ENCODE measurements at places on chromosomes 3 and 15.

DNA sequence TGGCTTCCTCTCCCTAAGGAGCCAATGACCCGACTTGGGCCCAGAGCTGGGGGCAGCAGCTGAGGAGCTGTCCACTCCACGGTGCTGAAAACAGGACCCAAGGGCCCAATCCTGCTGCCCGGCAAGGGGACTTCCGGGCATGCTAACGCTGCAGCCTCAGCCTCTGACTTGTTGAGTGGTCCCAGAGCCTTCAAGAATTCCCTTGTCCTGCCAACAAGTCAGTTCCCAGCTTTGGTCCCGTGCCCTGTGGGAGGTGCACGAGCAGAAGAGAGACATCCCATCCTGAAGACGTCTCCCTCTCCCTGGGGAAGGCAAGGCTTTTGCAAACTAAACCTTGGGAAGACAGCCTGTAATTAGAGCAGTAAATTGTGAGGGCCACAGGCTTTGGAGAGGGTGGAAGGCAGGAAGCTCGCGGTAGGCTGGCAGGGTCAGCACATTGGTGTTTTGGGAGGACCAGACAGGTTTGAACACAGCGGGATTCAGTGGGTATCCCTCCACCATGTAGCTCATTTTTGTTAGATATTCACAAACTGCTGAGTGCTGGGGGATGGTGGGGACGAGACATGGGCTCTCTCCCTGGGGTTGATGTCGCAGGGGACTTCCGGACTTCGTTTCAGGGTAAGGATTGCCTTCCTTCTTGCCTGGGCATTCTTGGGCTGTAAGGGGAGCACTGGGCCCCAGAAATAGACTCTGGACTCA is 29.8 kb upstream of the PRR23E start:
- DNase-seq = no peak

DNA sequence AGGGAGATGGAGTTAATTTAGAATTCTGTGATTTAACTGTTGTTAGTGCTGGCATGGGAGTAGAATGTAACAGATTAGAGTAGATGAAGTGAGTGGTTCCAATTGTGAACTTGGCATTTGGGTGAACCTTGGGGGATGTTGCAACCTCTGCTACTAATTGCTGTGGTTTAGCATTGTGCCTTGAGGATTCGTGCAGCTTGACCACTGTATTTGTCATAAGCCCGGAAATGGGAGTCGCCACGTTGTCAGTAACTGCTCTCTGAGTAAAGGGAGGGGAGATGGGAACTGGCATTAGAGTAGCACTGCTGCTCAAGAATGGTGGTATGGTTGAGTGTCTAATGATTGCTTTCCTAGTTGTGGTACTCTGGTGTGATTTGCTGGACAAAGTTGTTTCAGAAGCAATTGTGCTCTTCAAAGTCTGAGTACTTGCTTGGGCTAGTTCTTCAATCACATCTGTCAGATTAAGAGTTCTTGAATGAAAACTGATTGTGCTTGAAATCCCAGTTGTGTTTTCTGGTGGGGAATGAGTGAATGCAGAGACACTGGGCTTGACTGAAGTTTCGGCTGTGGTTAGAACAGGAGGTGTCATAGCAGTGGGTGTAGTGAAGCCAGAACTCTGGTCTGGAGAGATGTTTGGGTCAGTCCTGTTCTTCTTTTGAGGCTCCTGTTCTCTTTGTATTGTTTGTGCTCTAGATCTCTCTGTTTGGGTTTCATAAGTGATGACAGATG is 15.4 kb downstream of the IGSF10 start:
- DNase-seq = no peak

DNA sequence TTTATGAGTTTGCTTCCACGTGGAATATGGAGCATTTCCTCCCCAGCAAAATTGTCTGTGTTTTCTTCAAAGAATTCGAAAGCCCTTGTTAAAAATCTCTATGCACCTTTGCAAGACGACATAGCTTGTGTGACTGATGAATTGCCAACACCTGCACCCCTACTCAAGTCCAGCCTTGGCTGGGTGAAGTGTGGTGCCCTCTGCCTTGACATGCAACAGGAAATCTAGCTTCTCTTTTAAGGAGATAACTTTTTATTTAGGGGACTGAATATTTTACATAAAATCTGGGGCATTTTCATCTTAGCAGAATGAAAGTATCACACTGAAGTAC is 647 bp downstream of the HMG20A start:
- DNase-seq = no peak

GRCh38 chr3:124345845-124346244 is 353.9 kb upstream of the ROPN1 start:
- no peak for DNase-seq

DNA sequence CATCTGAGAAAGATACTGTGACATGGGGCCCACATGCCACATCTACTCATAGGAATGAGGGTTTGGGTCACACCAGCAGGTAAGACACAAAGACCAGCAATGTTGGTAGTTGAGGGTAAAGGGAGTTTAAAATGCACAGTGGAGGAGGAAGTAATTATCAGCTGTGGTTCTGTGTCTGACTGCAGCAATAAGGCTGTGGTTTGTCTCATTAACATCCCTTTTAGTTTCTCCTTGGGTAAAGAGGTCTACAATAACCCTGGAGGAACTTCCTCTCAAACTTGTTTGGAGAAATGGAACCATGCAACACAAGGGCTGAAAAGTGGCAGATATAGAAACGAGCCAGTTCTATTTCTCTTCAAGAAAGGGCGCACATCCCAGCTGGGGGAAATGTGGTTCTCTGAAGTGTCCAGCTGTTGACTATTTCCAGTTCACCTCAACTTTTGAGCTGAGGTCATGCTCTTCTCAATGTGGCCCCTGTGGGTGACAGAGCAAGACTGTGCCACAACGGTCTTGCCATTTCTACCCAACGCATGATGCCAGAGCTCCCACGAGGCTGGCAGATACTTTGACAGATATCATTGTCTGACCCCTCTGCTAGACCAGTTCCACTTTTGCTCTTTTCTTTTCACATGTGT is 234.3 kb downstream of the SQOR start:
- DNase-seq = no peak

- no peak for DNase-seq
Measured at GRCh38 chr3:115628075-115628412, 4.7 kb downstream of the GAP43 start.

DNA sequence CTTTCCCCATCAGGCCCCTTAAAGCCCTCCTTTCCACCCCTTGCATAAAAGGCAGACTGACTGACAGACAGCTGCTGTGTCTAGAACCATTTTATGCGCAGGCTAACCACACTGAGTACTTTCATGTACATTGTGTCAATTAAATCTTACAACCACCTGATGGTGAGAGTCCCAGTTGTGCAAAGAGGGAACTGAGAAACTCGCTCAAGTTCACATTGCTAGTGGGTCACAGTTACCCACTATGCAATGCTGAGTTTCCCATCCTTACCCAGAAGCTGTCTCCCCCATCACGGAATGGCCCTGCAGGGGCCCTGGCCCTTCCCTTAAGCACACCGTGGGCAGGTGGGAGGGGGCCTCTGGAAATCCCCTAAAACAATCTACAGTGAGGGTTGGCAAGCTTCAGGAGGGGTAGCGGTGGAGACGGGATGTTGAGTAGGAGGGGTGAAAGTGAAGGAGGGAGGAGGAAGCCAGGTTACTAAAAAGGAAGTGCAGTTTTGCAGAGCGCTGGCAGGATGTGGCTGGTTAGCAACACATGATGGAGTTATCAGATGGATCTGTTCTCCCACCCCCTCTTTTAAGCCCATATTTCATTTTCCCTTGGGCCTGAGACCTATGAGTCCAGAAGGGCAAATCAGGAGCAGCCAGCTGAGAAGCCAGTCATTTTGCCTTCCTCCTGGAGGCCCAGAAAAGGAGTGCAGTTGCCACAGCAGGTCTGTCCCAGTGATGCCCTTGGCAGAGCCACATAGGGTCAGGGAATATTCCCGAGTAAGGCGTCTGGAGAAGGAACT is 30.0 kb downstream of the STARD5 start:
- DNase-seq = no peak

DNA sequence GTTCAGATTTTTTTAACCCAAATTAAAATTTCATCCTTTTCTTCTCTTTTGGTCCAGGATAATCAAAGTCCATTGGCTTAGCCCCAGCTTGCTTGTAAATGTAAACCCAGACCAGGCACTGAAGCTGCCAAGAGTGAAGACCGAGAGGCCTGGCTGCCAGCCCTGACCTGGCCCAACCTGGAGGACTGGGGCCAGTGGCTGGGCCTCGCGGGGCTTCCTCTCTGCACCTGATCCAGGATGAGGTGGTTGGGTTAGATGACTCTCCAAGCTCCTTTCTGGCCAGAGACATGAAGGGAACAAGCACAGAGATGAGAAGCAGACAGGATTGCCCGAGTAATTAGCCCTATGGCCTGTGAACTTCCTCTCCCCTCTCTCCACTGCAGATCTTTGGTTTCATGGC is 50.6 kb downstream of the CMTM6 start:
- no peak for DNase-seq

DNA sequence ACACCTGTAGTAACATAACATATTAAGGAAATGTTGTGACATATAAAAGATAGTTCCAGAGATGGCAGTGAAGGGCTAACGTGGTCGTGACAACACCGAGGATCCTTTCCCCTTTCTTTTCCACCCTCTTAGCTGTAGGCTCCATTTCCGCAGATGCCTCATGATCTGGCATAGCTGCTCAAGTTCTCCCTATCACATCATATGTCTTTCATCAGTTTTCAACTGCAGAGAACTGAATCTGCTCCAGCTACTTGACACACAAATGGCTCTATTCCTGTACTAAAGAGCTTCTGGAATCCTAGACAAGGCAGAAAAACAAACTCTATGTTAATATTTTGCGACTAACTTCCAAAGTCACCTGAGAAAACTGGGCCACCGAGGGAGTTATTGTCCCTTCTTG is 275.0 kb upstream of the SLCO3A1 start:
- no peak for DNase-seq

- no peak for DNase-seq
Measured at GRCh38 chr15:77034695-77035489, 36.0 kb downstream of the TSPAN3 start.

GRCh38 chr15:68278345-68278594 is 725 bp downstream of the FEM1B start:
- DNase-seq = no peak

DNA sequence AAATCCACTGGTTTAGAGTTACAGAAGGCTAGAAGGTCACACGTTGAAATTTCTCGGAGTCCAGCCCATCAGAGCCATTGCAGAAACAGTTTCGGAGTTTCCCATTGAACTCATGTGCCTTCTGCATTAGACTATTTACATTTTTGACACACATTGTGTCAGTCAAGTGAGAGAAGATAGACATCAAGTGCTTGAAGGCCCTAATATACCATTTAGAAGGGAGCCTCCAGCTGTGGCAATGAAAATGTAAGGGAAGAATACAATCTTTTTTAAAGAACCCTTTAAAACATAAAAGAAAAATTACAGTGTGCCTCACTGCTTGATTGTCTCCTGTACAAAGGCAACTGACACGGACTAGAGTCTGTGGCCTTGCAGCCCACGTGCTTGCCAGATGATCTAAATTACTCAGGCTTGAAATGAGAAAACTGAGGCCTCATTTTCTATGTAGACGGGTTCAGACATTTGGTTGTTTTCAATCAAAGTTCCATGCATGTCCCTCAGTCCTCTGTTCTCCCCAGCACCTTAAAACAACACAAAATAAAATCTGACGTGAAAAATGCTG is 650.5 kb downstream of the ROBO2 start:
- DNase-seq = peak; percentile 27

GRCh38 chr3:142574665-142575064 is 3.9 kb downstream of the ATR start:
- no peak for DNase-seq

- DNase-seq = no peak
Measured at GRCh38 chr15:101035611-101036010, 116.5 kb downstream of the LRRK1 start.

GRCh38 chr3:192133271-192133670 is 594.1 kb downstream of the FGF12 start:
- DNase-seq = no peak

DNA sequence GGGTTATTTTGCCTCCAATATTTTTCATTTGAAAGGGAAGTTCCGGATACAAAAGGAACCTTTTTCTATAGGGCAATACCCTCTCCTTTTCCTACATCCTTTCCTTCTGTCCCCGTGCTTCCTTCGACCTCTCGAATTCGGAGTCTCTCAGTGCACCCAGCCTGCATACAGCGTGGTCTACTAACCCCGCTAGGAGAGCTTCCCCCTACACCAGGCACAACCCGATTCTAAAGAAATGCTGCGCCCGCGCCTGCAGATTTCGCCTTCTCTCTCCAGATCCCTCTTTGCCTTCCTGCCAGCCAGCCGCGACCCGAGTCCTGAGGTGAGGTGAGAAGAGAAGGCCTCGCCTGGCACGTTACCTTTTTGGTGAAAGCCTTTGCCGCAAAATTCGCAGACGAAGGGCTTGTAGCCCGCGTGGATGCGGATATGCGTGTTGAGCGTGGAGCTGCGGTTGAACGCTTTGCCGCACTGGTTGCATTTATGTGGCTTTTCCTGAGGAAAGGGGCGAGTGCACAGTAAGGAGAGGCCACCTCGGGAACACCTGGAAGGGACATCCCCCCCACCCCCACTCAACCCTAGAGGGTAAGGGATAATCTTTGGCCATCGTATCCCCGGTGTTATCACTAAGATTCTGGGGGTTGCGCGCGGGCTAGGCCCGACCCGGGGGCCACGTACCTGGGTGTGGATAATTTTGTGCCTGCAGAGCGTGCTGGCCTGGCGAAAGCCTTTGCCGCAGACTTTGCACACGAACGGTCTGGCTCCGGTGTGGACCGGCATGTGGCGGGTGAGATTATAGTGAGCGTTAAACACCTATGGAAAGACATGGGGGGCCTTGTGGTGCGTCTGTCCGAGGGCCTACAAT is 2.3 kb downstream of the FEZF2 start:
- no peak for DNase-seq

DNA sequence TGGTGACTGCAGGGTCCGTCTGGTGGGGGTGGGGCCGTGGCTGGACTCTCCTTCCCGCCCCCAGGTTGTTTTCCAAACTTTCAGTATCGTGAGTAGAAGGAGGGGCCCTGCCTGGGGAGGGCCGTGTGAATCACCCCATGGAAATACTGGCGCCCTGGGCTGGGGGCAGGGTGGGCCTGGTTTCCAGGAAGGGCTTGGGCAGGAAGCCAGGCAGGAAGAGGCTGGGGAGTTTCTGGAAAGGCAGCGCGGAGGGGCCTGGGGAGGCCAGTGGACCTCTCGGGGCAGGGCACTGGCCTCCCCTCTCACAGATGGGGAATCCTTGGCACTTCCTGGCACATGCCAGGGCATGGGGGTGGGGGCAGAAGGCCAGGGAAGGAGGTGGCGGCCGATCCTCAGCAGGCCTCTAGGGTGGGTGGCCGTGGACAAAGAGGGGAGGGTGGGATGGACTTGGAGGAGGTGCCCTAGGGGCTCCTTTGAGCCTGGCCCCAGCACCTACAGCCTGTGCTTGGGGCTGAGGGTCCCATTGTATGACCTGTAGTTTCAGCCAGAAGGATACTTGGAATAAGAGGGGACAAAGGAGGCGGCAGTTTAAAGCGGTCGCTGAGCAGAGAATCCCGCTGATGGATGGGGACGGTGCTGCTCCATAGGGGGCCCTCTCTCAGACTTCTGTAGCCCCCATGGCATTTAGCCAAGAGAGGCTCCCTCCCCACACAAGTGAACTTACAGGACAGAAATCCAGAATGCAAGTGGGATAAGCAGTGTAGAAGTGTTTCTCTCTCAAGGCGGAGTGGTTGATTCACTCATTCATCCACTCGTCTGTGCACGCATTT is 56.5 kb upstream of the GATA2 start:
- DNase-seq = no peak
